MCF 10A (cell line): ENCODE measurements at places on chromosomes 7 and 10. TPM values are rescaled to one million over a fixed set of nuclear protein-coding genes. Genes with fewer than 3 reads are reported as not detected.
A peak's percentile ranks its signal among the peaks of the same experiment; 100 is the strongest.

GRID2IP gene
- total RNA-seq = not detected in 2 replicates

CYP17A1 gene
- not detected in 2 replicates for total RNA-seq

GRCh38 chr10:69073736-69074364 is 14.1 kb upstream of the SRGN start:
- no peak for DNase-seq

GRCh38 chr10:37855636-37856035 is 1.8 kb downstream of the ZNF248 start:
- no peak for DNase-seq

DNA sequence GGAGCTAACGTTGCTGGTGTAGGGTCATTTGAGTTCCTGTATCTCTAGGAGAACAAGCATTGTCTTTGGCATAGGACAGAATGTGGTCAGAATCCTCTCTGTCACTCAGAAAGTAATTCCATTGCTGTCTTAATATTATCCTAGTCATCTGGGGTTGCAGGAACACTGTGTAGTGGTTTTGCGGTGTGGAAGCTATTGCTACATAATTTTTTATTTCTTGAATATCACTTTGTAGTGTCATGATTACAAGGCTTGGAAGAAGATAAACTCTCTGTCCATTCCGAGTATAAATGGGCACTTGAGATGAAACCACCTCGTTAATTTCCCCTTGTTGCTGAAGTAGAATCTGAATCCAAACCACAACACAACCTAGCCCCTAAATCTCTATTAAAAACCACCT is 919.2 kb downstream of the LRMDA start:
- DNase-seq = peak; percentile 22

DNA sequence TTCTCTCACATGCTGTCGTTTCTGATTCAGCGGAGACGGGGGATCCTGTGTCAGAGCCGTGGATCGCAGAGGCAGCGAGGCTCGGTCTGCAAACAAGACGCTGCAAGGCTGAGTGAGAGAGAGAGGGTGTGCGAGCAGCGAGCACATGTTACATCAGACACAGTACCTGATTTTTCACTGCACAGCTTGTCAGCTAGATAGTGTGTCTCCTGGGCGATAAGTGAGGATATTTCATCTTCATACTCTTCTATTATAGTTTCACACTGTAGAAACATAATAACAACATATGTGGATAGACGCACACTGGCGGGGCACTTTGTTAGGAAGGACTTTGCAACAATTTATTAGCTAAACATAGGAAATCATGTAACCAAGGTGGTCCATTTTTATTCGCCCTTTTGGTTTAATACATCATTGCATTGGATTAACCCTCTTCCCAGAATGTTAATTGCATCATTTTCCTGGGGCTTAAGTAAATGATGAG is 39.5 kb downstream of the CNPY1 start:
- DNase-seq = no peak

DNA sequence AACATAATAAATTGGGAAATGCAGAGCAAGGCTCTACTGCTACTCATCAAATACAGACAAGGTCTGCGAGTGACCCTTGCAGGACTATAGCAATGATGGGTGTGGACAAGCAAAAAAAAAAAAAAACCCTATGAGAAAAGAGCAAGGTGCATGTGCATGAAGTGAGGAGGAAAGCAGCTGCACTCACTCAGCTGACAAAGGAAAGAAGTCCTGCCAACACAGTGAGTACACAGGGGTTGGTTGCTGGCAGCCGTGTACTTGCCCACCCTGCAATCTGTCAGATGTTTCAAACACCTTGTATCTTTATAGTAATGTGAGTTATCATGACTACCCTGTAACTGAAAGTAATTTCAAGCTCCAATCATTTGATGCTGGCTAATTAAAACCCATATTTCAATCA is 20.5 kb downstream of the CHCHD3 start:
- DNase-seq = no peak

ZNF862 gene
- 17.4 and 22.2 TPM in 2 replicates for total RNA-seq

MBL2 gene
- not detected in 2 replicates for total RNA-seq

LLCFC1 gene
- not detected in 2 replicates for total RNA-seq

GRCh38 chr10:30850776-30851175 is 180.9 kb downstream of the ZNF438 start:
- no peak for DNase-seq

CTBP2 gene
- total RNA-seq = 129 and 152 TPM in 2 replicates

DNA sequence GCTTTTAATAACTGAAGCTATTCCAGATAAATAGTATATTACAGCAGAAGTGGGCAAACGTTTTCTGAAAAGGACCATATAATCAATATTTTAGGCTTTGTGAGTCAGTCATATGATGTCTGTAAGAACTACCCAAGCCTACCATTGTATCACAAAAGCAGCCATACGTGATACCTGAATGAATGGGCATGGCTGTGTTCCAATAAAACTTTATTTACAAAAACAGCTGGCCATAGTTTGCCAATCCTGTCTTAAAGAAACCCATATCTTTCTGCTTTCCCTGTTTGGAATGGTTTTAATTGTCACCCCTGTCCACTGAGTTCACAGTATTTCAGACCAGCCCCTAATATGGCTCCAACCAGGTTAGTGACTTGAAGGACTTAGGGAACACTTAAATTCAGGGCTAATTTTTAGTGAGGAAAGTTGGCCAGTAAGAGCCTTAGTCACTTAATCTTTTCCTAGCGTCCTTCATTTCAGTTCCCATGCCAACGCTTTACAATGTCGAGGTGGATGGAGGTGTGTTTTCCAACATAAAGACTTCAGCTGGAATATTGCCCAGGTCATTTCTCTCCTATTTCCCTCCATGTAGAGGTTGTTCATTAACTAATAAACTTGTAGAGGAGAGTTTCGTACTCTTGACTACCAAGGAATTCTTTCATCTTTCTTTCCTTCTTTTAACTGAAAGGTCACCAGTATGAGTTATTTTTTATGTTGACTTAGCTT is 184.5 kb downstream of the TRIL start:
- DNase-seq = no peak

- no peak for DNase-seq
These were observed 6.7 kb upstream of the OAT start for GRCh38 chr10:124425227-124425962.

GNAT3 gene
- total RNA-seq = not detected in 2 replicates

DNA sequence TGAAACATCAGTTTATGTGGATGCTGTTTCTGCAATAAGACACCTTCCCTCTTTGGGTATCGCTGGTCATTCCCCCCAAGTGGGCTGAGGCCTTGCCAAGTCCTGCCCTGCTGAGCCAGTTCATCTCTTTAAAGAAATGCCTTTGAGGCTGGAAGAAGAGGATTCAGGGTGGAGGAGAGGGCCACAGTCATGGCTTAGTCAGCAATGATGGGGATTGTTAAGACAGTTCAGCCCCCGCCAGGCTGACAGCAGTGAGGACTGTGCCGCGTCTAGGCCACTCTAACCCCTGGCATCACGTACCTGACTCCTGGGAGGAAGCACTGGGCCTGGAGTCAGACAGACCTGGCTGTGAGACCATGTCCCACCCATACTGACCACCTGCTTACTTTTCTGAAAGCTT is 48.3 kb downstream of the PNLIPRP2 start:
- DNase-seq = no peak

DNA sequence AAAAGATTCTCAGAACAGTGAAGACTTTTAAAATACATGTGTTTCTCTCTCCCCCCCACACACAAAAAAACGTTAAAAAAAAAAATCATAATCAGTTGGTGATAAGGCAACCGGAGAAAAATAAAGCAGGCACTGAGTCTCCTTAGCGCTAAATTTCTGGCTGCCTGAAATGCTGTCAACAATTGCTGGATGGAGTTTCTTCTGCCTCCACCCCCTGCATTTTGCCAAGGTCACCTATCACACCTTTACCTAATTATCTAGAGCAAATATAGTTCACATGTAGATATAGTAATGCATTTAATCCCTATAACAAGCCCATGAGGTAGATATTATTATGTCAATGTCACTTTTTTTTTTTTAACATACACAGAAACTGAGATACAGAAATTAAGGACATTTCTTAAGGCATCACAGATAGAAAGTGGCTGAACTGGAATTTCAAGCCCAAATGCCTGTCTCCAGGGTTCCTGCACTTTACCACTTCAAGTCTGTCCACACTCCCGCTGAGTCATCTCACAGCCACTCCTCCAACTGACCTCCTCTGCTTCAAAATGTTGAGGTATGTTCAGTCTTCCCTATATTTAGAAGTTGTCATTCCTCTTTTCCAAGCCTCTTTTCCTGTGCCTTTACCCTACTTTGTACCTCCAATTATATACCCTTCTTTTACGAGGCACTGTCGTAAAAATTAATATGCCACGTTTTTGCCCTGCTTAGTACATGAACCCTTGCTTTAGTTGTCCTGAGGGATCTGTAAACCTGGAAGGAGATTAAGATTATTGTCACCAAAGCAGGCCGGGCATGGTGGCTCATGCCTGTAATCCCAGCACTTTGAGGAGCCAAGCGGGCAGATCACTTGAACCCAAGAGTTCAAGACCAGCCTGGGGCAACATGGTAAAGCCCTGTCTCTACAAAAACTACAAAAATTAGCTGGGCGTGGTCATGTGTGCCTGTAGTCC is 72.8 kb upstream of the MPP7 start:
- DNase-seq = peak; percentile 49

- no peak for DNase-seq
These were observed 84.6 kb downstream of the CABCOCO1 start for GRCh38 chr10:61747307-61747706.

DNA sequence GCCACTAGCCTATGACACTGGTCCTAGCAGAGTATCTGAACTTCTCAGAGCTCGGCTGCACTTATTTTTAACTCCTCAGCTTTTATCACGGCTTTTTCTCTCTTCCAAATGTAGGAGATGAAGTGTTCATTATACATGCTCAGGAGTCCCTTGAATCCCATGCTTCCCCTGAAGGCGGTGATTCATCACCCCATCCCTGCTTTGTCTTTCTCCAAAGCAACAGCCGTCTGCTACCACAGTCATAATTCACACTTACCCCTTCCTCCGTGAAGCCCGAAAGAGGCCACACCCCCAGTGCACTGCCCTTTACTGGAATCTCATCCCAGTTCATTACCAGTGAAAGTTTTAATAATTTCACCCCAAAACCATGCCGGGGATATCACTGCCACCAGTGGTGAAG is 301.5 kb upstream of the SHH start:
- peak; percentile 33 for DNase-seq

FAM221A gene
- 0.25 and 0.44 TPM in 2 replicates for total RNA-seq

GRCh38 chr10:36358736-36359135 is 716.6 kb upstream of the FZD8 start:
- DNase-seq = no peak

DNA sequence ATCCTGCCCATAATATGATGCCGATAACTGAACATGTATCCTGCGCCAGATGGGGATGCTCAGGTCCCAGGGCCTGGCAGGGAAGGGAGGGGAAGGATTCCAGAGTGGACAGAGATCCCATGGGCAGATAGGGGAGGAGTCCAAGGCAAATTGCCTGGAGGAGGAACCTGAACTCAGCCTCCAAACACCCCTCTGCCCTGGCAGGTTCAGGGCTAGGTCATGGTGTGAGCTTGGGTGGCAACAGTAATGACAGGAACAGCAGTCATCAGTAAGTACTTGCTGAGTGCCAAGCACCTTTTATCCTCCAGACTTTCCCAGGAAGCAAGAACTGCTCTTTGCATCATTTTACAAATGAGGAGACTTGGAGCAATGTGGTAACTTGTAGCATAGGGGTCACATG is 3.8 kb upstream of the PALD1 start:
- no peak for DNase-seq

C1QL3 gene
- total RNA-seq = not detected in 2 replicates

HMX2 gene
- not detected in 2 replicates for total RNA-seq

- peak; percentile 87 for DNase-seq
These were observed 5.1 kb downstream of the PRLHR start for GRCh38 chr10:118590334-118590733.

GCK gene
- not detected in 2 replicates for total RNA-seq

EBLN1 gene
- not detected in 2 replicates for total RNA-seq

GRCh38 chr7:117023325-117023854 is 70.1 kb downstream of the ST7 start:
- DNase-seq = no peak

DNA sequence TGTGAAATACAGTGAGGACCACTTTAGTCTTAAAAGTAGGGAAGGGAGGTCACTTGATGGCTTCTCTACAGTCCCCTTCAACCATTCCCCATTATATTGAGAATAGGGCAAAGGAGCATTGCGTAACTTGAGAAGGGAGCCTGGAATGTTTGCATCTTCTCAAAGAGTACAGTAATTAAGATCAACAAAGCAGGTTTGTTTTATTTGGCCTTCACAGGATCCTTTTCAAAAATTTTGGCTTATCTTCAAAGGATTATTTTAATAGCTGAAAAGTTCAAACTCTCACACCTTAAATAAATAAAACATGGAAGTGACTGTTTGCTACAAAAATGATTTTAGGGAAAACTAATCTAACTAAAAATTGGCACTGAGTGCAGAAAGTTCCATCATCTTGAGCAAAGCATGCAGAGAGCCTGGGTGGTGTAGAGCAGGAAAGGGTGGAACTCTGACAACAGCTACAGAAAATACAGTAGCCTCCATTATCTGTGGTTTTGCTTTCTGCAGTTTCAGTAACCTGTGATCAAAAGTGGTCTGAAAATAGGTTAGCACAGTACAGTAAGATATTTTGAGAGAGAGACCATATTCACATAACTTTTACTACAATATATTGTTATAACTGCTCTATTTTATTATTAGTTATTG is 214.0 kb downstream of the MDFIC start:
- no peak for DNase-seq

NFE2L3 gene
- total RNA-seq = 1.2 and 2.2 TPM in 2 replicates

DNA sequence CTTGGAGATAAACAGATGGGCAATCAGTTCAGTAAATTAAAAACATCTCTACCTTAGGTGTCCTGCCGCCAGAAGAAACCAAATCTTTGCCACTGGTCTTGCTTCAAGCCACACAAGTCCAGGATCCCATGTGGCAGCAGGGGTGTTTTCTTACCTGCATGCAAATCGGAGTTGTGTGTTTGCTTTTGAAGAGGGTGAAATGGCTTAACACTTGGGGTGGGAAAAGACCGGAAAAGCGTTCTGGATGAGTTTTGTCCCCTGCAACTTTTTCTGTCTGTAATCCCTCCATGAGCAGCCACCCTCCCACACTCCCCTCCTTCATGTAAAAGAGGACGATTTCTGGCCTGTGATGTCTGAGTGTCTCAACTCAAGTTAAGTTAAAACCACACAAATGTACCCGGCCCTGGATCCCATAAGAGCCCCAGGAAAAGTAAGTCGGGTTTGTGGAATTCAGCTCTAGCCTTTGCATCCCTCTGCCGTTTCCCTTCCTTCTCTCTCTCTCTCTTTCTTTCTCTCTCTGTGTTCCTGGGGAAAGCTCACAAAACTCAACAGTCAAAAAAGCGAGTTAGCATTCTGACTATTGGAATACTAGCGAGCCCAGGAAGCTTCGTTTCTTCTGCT is 178.5 kb downstream of the TCF7L2 start:
- no peak for DNase-seq

GRCh38 chr10:77834943-77835668 is 91.4 kb downstream of the DLG5 start:
- no peak for DNase-seq

GRCh38 chr10:84683550-84683949 is 355.2 kb downstream of the CCSER2 start:
- no peak for DNase-seq

GRCh38 chr10:21212348-21212747 is 313.1 kb downstream of the SKIDA1 start:
- no peak for DNase-seq
